Renal cortical epithelial cell (primary cell): ENCODE measurements at places on chromosomes 4 and X. TPM values are rescaled to one million over a fixed set of nuclear protein-coding genes. Genes with fewer than 3 reads are reported as not detected.
A peak's percentile ranks its signal among the peaks of the same experiment; 100 is the strongest.

GRCh38 chrX:150692296-150692695, 900 bp upstream of the MTMR1 start:
- DNase-seq = no peak

DNA sequence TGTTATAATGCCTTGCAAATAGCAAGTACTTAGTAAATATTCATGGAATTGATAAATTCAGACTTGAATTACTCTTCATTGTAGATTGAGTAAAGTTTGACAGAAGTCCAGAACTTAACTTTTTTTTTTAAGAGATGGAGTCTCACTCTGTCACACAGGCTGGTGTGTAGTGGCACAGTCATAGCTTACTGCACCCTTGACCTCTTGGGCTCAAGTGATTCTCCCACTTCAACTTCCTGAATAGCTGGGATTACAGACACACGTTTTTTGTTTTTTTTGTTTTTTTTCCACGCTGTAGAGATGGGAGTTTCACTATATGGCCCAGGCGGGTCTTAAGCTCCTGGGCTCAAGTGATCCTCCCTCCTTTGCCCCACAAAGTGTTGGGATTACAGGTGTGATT, 32.1 kb downstream of the UBE2K start:
- peak; percentile 26 for DNase-seq

DNA sequence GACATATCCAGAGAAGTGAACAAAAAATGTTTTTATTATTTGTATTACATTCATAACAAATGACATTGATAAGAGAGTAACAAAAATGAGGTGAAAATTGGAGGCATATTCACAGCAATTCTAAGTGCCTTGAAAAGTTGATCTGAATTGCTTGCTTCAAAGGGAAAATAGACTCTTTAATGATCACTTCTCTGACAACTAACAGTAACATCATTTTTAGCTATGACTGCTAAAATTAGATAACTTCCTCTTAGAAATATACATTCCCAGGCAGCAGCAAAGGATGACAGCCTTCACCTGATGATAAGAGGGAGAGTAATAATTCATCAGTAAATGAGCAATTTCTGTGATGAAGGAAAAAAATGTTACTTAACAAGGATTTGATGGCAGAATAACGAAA, 472.5 kb downstream of the PCDH10 start:
- no peak for DNase-seq

GRCh38 chr4:76238236-76238635, 13.3 kb upstream of the FAM47E start:
- DNase-seq = no peak

Gene SMR3B
- total RNA-seq = not detected in 2 replicates

DNA sequence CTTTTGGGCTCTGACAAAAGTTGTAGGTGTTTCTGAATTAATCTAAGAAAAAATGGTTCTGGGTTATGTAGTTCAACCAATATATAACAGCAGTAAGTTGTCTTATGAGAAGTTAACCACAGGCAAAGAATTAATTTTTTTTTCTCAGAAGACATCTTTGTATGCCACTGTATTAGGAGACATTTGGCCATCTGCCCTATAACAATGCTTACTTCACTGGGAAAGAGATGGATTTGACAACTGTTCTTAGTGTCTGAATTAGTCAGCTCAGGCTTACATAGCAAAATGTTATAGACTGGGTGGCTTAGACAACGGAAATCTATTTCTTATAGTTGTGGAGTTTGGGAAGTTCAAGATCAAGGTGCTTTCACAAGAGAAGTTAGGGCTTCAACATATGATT, 508.1 kb downstream of the STIM2 start:
- no peak for DNase-seq

Gene IQCM
- 0.52 TPM in 1 of 2 replicates, not detected in the other for total RNA-seq

DNA sequence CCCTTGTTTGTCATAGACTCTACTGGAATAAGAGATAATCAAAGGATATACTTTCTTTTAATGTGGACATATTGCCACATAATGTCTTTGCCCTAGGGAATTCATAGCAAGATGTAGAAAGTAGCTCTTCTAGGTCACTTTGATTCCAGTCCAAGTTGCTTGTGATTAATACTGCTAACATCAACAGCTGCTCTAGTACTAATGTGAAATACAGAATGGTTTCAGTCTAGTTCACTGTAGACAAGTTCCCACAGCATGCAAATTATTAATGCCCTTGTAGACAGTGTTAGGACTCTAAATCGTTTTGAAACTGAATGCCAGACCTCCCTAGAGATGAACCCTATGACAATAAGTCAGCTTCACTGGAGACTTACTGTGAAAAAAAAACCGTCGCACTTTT, 494.6 kb upstream of the ATOH1 start:
- no peak for DNase-seq

DNA sequence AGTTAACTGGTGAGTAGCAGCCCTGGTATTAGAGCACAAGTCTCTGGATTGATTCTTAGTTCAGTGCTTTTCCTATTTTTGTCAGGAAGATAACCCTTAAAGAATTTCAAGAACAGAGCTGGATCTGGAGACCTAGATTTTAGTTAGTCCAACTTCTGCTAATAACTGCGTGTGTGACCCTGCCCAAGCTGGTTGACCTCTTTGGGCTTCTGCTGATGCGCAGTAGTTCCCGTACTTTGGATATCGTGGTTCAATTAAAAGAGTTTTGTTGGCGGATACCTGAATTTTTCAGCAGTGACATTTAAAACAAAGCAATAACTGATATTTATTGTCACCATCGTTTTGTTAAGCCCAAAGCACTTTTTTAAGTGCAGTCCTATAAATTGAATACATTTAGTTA, 9.3 kb downstream of the MSMO1 start:
- no peak for DNase-seq

Gene SPANXD
- not detected in 2 replicates for total RNA-seq

DNA sequence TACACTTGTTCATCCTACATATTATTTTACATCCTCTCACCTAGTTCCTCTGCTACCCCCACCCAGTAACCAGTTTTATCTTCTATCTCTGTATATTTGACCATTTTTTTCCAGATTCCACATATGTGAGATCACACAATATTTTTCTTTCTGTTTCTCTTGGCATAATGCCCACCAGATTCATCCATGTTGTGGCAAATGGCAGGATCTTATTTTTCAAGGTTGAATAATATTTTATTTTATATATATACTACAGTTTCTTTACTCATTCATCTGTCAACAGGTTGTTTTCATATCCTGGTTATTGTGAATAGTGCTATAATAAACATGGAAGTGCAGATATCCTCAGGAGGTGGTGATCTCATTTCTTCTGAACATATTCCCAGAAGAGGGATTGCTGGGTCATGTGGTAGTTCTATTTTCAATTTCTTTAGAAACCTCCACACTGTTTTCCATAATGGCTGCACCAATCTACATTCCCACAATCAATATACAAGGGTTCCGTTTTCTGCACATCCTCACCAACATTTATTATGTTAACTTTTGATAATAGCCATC, 48.2 kb downstream of the THAP9 start:
- DNase-seq = no peak

GRCh38 chr4:123093236-123093635, 170.8 kb upstream of the NUDT6 start:
- DNase-seq = no peak

- no peak for DNase-seq
Observed at GRCh38 chr4:93751411-93751810, 77.1 kb upstream of the ATOH1 start.
